ENCODE measurements at places on chromosomes 3 and 15.

- DNase-seq = no peak
These were observed 6.9 kb downstream of the ADAMTS17 start for GRCh38 chr15:100334905-100335304.

DNA sequence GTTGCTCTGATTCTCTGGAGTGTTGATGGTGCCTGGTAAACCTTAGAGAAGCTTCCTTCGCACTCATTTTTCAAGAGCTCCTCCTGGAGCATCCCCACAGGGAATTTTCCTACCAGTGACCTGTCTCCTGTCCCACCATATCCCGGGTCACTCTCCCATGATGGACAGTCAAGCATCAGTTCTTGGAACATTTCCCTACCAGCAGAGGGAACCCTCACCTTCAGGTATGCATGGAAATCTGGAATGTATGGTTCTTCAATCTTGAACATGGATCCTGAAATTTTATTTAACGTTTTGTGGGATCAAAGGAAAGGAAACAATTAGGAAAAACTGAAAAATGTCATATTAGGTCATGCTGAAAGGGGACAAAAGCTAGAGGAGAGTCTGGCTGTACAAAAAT, 153.8 kb downstream of the SPATA16 start:
- DNase-seq = peak; percentile 41

- no peak for DNase-seq
These were observed 51.8 kb upstream of the FURIN start for GRCh38 chr15:90816401-90817116.

DNA sequence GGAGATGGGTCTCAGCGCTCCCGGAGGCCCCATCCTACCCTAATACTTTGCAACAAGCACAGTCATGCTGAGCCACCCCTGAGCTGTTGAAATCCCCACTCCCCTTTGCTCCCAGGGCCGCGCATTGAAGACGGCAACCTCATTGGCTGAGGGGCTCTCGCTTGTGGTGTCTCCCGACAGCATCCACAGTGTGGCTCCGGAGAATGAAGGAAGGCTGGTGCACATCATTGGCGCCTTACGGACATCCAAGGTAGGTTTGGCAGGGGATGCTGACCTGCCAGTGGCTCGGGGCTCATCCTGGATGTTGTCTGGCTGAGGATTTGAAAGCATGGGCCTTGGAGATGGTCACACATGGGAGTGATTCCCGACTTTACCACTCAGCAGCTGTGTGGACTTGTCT, 5.9 kb downstream of the TMEM43 start:
- DNase-seq = no peak

DNA sequence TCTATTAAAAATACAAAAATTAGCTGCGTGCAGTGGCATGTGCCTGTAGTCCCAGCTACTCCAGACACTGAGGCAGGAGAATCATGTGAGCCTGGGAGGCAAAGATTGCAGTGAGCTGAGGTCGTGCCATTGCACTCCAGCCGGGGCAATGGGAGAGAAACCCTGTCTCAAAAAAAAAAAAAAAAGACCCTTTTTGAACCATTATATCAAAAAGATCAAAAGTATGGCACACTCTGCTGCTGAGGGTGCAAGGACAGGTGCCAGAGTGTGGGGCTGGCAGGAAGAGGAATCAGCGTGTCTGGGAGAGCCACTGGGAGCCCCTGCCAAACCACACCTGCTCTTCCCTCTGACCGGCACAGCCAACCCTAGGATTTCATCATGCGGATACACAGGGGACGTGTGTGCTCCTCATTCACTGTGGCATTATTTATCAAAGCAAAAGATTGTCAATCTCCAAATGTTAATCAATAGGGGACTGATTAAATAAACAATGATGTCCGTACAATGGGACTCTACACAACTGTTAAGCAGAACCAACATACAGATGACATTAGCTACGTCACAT, 147.3 kb upstream of the TLE3 start:
- no peak for DNase-seq

DNA sequence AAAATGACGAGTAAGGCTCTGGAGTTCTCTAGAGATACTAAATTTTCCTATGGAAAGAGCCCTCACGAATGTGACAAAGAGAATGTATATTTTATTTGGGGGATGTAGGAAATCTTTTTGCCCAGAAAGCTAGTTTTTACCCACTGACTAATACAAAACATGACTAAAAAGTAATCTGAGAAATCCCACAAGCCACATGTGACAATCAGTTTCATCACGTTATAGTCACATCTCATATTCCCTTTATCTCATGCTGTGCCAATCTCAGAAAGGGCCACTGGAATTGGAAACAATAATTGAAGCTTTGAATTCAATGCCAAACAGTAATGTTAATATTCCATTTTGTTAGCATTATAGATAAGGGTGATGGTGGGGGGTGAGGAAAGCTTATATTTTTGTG, 509.0 kb upstream of the GOLIM4 start:
- no peak for DNase-seq

DNA sequence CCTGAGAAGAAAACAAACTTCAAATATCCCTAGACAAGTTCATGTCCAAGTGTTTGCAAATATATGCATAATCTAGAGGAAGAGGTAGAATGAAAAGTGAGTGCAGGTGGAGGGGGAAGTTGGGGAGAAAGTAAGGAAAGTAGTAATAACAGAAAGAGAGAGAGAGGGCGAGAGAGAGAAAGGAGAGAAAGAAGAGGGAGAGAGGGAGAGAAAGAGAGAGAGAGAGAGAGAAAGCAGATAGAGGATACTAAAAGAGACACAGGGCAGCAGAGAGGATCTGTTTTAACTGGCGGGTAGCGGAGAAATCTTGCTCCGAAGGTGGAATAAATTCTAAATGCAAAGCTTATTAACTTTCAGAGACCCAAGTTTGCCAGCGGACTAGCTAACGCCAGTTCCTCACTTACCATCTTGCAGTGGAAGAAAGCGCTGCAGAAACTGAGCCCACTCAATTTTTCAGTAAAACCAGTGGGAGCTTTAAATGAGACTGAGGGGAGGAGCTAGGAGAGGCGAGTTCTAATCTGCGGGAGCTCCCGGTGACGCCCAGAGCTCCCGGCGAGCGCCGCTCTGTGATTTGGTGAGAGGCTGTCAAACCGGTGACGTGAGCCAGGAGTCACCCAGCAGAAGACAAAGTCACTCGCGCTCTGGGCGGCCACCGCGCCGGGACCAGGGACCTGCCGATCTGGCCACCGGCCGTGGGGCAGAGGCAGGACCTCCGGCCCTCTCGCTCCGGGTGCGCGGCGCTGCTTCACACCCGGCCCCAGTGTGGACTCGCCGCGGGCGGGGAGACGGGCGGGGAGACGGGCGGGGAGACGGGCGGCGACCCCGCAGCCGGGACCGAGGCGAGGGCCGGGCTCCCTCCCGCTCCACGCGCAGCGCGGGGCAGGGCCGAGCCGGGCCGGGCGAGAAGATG, at the start of gene GMNC:
GMNC (minus strand) TSS at position 486 of the 910 bp plus-strand sequence; CDS start at position 407, 79 bp downstream.
- DNase-seq = peak; percentile 83

- peak; percentile 2 for DNase-seq
These were observed at the start of gene ATP10A for GRCh38 chr15:25863111-25863967. Gene ATP10A, minus strand, starts transcription at chr15:25863327. Its CDS starts 231 bp downstream, at chr15:25863096.

DNA sequence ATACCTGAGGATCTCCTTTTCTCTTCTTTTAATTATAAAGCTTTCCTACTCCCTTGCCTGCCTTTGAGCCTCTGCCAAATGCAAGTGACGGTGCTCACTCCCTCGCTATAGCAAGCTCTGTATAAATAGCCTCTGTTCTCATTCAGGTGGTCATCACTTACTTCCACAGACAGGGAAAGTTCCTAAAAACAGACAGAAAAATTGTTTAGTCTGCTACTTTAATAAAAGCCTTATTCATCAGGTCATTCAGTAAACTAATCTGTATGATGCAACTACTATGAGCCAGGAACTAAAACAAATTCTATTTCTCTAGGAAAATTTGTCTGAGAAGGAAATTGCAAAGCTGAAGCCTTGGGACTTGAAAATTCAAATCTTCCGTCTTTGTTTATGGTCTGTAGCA, 10.2 kb upstream of the DLG1 start:
- DNase-seq = peak; percentile 70

GRCh38 chr3:72678380-72678779, 169.9 kb downstream of the SHQ1 start:
- no peak for DNase-seq

DNA sequence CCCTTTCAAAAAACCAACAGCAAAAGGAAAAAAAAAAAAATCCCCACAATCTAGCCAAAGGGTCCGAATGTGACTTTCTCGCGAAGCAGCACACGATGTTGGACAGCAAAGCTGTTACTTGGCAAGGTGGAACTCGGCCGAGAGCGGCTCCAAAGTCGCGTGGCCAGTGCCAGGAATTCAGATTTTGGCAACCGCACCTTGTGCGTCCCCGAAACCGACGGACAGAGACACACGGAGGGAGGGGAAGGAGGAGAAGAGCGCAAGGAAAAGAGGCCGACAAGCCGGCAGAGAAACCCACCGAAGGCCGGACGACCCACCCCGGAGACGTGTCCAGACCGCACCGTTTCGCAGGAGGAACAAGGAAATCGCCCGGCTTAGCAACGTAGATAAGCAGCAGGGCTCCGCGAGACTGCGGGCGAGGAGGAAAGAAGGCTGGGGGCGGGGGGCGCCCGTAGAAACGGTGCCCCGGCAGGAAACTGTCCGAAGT, 517.3 kb downstream of the MECOM start:
- DNase-seq = peak; percentile 82

GRCh38 chr3:187758318-187758955, 13.2 kb upstream of the BCL6 start:
- no peak for DNase-seq

DNA sequence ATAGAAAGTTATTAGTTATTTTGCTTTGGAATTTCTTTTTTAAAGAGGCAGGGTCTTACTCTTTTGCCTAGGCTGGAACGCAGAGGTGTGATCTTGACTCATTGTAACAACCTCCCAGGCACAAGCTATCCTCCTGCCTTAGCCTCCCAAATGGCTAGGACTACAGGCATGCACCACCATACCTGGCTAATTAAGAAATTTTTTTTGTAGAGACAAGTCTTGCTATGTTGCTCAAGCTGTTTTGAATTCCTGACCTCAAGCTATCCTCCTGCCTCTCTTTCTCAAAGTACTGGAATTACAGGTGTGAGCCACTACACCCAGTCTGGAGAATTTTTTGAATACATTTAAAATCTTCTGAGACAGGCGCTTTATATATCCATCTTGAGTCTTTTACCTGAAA, 49.5 kb downstream of the IQGAP1 start:
- no peak for DNase-seq

DNA sequence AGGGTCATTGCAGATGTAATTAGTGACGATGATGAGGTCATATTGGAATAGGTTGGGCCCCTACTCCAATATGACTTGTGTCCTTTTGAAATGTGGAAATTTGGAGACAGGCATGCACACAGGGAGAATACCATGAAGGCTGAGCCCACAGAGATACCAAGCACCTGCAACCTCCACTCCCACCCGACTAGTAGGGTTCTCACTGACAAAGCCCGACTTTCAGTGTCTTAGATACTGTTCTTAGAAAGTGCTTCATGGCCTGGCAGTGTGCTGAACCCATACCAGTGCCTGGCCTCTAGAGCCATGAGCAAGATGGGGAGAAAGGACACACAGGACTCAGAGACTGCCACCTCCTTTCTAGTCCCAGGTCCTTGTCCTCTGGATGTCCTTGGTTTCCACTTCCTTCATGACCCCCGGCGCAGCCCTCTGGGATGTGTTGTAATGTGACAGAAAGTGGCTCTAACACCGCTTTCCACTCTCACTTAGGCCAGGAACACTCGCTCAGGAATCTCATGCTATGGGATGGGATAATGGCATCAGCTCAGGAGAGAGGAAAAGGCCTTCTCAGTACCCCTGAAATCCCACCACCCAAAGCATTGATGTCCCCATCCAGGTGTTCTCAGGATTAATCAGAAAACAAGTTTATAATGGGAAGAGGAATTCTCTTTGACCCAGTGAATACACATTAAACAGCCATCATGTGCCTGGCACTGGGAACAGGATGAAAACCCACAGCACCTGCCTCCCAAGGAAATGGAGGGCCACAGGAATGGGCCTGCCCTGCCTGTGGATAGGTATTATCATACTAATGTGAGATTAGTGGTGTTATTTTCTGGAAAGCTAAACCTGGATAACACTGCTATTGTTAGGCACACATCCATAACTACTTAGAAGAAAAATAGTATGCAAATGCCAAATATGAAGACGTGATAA, 59.9 kb downstream of the RPL39L start:
- no peak for DNase-seq

DNA sequence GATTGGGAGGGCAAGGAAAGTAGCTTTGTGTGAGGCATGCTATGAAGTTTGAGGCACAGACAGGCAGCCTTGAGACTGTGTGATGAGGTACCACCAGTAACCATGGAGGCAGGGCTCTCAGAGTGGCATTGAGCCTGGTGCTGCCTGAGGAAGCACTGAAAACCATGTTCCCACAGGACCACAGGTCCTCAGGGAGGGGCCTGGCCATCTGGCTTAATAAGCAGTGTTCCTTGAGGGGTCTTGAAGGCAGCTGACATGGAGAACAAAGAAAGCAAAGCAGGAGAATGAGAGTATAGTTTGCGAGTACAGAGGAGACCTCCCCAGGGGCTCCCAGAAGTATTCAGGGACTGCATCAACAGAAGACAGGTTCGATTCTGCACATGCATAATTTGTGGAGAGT, 346.6 kb downstream of the EPHB1 start:
- DNase-seq = no peak

DNA sequence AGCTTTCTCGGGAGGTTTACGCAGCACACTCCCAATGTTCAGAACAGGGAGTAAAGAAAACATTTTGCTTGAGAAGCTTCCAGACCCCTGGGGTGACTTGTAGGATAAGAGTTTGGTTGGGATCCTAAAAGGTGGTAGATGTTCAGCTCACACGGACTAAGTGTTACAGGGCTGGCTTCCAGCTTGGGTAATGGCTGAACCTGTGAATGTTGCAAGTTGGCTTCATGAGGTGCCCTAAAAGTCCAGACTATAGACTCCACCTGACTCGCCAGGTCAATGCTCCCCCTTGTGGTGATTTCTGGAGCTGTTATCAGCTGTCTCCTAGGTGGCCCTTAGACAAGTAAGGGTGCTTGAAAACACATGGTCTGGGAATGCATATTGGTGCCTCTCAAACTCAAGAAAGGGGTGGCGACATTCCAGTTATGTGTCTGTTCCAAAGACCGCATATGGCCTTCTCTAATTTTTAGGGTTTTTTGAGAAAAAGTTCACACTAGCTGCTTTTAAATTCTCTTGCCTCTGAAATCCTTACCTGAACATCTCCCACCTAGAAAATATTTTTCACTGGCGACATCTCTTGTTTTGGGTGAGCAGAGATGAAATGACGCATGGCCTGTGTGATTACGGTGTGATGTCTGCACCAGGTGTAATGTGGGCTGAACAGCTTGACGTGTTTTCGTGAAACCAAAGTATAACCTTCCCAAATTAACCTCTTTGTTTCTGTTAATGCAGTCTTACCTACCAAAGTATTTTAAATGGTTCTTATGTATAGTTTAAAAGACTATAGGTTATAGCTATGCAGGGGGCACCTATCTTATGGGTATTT, 175.7 kb upstream of the KBTBD8 start:
- peak; percentile 65 for DNase-seq

Measured in ELR (cell line).